Activated CD4-positive, alpha-beta T cell treated with anti-CD3 and anti-CD28 coated beads for 4 hours (primary cell): ENCODE measurements at places on chromosomes 12 and 14.

DNA sequence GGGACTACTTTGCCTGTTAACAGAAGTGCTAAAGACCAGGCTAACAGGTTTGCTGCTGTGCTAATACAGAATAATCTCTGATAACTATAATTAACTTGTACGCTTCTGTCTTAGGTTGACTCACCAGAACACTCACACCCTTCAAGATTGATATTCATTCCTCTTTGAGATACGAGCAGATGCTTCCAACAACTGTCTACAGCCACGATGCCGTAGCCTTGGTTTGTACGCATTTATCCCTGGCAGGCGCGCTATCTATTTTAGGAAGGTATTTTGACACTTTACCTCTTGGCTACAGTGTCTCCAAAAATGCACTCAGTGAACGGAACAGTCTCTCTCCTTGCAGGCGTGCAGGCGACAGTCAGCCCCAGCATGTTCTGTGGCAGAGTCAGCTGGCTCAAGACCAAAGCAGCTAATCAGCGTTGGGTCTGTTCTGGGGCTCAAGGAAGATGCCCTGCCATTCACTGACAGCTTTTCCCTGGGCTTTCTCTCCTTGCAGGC is 146.4 kb upstream of the PRICKLE1 start:
- no peak for DNase-seq

- DNase-seq: no peak
Measured at GRCh38 chr12:111352296-111352993, 16.4 kb downstream of the PHETA1 start.

DNA sequence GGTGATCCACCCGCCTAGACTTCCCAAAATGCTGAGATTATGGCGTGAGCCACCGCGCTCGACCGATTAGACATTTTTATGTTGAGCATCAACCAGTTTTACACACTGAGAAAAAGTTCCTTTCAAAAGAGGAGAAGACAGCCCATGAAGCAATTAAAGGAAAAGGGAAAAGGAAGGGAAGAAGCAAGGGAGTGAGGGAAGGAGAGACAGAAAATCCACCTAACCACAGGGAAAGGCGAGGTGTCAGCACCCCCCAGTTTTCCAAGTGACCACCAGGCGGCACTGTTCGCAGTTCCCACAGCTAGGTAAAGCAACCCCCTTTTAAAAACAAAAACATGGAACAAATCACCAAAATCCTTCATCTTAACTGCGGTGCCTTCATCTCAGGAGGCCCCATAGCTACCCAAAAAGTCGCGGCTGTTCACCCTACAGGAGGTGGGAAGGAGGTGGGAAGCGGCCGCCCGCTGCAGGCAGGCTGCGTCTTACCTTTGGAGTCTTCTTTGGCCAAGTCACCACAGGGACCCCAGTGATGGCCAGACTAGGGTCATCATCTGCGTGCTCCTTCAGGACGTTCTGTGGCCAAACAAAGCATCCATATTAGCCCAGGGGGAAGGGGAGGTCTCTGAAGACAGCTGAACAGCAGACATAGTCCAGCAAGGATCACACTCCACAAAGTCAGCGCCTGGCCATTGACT is 86.6 kb downstream of the KDM2B start:
- DNase-seq: peak; percentile 52

- no peak for DNase-seq
Measured at GRCh38 chr12:105253866-105254513, 18.0 kb upstream of the APPL2 start.

- DNase-seq: no peak
Measured at GRCh38 chr12:43221216-43221615, 330.8 kb downstream of the ADAMTS20 start.

GRCh38 chr14:62914025-62914424 is 131.2 kb downstream of the KCNH5 start:
- no peak for DNase-seq

GRCh38 chr12:32312049-32312670 is 87.2 kb upstream of the FGD4 start:
- peak; percentile 2 for DNase-seq

DNA sequence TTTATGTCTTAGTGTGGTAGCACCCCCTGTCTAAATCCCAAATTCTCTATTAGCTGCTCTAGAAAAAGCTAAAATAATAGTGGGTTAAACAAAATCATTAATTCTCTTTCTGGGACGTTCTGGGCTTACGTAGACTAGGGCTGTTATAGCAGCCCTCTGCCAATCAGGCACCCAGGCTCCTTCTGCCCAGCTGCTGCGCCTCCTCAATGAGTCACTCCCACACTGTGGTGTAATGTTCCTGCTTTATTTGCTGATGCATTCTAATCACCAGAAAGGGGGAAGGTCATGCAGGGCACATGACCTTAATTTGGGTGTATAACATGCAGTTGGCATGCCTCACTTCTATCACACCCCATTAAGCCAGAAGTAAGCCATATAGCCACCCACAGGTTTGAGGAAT is 294.5 kb downstream of the GALC start:
- no peak for DNase-seq

GRCh38 chr12:43436597-43436996 is 115.4 kb downstream of the ADAMTS20 start:
- no peak for DNase-seq
